ENCODE measurements at places on chromosomes 7 and 10.

- no peak for DNase-seq
Observed at GRCh38 chr7:104604706-104605105, 276.3 kb downstream of the LHFPL3 start.

DNA sequence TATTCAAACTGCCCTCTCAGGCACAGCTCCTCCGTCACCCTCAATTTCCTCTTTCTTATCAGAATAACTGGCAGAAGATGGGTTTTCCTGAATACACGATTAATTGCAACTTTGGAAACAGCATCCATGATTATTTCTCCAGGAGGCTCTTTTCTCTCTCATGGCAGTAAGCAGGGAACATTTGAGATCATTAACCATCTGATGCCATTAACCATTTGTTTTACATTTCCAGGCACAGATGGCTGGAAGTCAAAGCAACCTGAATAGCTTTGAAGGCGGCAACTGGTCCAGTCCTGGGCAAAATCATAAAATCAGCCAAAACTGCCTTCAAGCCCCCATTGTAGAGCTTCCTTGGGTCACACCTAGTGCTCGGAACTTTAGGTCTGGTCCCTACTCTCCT, 289.5 kb upstream of the AOAH start:
- DNase-seq = no peak

GRCh38 chr10:13788711-13789447, 202.1 kb downstream of the PRPF18 start:
- no peak for DNase-seq

DNA sequence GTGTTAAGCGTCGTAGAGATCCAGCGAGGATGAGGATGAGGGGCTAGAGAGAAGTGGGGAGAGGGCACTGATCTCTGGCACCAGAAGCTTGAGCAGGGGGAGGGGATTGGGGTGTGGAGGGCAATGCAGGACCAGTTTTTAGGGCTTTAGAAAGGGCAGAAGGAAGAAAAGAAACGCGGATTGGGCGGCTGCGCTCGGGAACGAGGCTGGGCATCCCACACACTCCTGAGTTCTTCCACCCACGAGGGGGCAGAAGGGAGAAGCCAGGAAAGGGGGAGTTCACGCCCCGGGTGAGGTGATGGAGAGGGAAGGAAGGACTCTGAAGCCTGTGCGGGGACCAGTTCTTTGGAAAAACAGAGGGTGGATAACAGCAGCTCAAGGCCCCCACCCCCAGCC, 6.1 kb upstream of the VGF start:
- no peak for DNase-seq

- DNase-seq = no peak
Observed at GRCh38 chr7:29488977-29489376, 74.7 kb upstream of the PRR15 start.

DNA sequence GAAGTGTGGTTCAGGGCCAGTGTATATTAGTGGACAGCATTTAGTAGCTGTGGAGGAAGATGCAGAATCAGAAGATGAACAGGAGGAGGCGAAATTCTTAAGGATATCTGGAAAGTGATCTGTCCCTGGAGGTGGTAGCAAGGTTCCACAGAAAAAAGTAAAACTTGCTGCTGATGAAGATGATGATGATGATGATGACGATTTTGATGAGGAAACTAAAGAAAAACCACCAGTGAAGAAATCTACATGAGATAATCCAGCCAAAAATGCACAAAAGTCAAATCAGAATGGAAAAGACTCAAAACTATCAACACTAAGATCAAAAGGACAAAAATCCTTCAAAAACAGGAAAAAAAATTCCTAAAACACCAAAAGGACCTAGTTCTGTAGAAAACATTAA, 26.3 kb downstream of the TM9SF3 start:
- no peak for DNase-seq

DNA sequence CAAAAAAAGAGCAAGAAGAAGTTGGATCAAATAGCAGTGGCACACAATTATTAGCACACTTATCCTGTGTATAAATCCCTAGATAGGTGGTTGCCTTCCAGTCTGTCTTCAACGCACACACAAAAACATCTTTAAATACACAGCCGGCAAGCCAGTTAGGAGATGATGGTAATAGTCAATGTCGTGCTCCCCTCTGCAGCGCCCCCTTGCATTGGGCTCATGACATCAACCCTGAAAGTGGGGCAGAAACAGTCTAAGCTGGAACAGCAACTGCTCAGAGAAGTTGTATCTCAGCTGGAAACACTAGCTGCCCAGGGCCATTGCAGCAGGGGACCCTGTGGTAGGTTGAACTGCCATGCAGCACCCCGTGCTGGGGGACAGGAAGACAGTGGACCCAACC, 179.5 kb upstream of the YAE1 start:
- DNase-seq = no peak

DNA sequence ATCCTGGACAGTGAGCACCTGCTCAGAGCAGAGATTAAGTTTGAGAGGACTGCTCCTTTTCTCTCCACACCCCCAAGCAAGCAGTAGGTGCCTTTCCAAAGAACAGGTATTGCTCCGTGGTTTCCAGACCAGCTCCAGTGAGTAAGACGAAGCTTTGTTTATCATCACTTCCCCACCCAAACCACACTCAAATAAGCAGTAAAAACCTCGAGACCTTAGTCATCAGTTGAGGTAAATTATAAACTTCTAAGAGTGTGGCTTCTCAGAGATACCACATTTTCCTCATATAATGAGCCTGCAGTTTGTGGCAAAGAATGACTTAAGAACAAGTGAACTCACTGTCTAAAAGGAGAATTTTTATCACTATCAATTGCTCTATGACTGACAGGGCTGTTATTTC, 50.0 kb upstream of the GRB10 start:
- no peak for DNase-seq

- no peak for DNase-seq
Observed at GRCh38 chr10:5034588-5034987, 30.9 kb upstream of the AKR1C2 start.

GRCh38 chr7:55429835-55430499, 64.8 kb downstream of the LANCL2 start:
- DNase-seq = no peak

DNA sequence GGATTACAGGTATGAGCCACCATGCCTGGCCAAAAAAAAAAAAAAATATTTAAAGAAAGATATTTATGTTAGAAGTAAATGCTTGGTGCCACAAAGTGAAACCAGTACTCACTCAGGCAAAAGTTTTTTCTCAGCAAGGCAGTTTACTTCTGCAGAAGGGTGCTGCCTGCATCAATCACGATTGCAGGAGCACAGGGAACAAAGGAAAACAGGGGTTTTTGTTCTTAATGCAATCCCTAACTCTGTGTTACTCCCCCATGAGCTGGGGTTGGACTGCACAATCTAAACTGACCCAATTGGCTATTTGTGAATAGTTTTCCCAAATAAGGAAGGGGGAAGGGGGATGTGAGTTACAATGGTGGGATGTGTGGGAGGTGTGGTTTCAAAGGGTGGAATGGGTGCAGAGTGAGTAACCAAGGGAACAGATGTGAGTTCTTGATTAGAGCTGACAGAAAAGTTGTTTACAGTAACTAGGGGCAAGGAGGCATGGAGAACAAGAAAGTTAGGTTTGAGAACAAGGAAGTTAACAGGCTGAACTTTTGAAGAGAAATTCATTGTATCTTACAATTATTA, 255.4 kb downstream of the TYW1 start:
- DNase-seq = no peak

DNA sequence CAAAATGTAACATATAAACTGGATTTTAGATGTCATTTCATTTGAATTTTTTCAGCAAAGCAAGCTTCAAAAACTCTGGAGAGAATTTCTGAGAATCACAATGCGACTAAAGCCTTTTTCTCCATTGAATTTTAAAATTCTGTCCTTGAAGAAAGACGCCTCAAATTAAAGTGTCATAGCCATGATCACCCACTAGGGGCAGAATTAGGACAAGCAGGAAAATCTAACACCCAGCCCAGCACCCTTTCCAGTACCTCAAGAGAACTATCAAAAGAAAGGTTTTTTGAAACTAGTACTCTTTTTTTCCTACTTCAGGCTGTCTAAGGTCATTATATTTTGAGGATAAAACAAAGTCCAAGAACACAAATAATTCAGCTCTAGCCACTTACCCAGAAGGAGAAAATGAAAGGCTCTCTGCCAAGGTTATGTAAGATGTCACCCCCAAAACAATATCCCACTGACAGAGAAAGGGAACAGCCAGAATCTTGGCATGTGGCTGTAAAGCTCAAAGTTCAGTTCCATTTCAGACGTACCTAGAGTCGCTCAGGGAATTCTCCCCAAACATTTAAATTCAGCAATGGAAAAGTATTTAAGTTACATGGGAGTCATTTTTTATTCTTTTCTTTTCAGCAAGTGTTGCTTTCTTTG, 299.4 kb downstream of the SNX13 start:
- no peak for DNase-seq

DNA sequence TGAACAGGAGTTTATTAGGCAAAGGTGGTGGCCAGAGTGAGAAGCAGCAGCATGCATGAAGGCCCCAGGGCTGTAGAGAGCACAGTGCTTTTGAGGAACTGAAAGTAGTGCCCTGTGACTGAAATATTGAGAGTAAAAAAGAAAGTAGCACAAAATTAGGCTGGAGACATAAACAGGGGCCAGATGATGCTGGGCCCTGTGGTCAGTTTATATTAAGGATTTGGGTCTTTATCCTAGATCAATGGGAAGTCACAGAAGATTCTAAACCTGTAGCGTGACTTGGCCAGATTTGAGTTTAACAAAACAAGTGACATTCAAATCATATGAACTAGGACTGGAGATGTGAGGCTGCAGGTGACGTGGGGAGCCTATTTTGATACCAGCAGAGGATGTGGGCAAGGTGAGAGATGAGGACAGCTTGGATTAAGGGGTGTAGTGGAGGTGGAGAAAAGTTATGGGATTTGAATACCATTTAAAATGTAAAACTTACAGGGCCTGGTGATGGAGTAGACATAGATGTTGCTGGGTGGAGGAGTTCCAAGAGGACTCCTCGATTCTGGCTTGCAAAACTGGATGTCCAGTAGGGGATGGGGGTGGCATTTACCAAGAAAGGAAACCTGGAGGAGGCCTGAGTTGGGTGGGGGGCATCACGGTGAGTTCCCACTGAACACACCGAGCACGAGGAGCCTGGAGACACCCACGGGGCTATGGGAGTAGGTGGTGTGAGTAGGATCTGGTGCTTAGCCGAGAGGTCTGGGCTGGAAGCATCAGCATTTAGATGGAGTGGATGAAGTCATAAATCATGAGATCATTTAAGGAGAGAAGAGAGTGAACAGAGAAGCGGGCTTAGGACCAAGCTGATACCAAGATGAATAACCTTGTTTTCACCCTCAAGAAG, 52.8 kb downstream of the HHEX start:
- DNase-seq = no peak

Data from stimulated activated CD4-positive, alpha-beta T cell treated with anti-CD3 and anti-CD28 coated beads, TNF-alpha, amount 100 ng/mL, for 4 hours (primary cell).